Caco-2 (cell line): ENCODE measurements at places on chromosomes 6 and 20.

DNA sequence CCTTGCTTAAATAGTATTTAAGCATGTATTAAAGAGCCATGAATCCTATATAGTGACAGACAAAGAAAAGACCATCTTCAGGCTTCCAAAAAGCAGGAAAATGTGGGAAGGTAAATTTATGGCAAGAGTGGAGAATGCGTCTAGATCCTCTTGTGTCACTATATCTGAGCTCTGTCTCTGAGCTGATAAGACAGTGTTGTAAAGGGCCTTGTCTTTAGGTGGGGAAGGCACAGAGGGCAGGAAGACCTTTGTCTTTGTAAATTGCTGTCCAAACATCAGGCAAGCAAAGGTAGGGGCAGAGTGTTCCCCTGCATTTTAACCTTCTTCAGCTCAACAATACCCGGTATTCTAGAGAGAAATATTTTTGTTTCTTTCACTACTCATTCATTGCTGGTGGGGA lies 33.9 kb upstream of the MBOAT1 start:
- no peak for DNase-seq
- no peaks in the 10 kb centered on the region for H3K36me3 ChIP-seq
- H3K27ac ChIP-seq: no peak overlapping the region

DNA sequence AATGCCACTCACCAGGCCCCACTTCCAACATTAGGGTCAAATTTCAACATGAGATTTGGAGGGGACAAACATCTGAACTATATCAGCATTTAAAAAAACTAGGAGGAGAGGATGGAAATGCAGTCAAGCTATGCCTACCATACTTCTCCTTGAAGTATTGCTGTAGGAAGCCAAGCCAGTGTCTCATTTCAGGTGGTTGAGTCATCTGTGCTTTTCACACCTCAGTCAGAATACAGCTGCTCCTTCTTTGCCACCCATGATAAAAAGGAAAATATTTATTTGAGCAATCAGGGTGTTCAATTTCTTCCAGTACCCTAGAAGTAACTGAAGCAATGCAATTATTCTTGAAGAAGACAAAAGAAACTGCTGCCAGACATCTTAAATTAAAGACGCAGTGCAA lies 47.0 kb upstream of the EEF1E1 start:
- H3K27me3 ChIP-seq: no peaks in the 10 kb centered on the region
- no peaks in the 10 kb centered on the region for H3K36me3 ChIP-seq
- H3K4me1 ChIP-seq: peaks cover 4% of the 10 kb centered on the region
- no peak overlapping the region for H3K4me3 ChIP-seq

- no peaks in the 10 kb centered on the region for H3K36me3 ChIP-seq
- H3K27me3 ChIP-seq: no peaks in the 10 kb centered on the region; the same call in none of the 2 replicates
- H3K27ac ChIP-seq: no peak overlapping the region
- no peaks in the 10 kb centered on the region for H3K4me1 ChIP-seq
These were observed 386.9 kb downstream of the CDH4 start for GRCh38 chr20:61638802-61639585.

DNA sequence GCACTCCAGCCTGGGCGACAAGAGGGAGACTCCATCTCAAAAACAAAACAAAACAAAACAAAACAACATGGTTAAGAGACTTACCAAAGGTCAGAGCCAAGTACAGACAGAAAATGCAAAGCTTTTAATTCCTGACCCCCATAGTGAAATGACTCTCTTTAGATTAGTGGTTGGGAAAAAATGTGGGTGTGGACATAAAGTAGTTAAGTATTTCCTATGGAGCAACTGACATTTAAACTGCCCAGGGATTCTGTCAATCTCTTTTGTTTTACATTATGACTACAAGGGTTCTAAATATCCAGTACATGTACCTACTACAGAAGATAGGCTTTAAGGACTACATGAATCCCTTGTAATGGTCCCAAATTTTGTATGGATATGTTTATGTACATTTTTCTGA lies 75.1 kb downstream of the IRAK1BP1 start:
- no peak overlapping the region for H3K27ac ChIP-seq
- DNase-seq: no peak
- no peak overlapping the region for H3K4me3 ChIP-seq
- no peaks in the 10 kb centered on the region for H3K4me1 ChIP-seq

- no peak for DNase-seq
- no peak overlapping the region for H3K4me3 ChIP-seq
- H3K27me3 ChIP-seq: no peaks in the 10 kb centered on the region
- peaks cover 10% of the 10 kb centered on the region for H3K4me1 ChIP-seq
- no peak overlapping the region for H3K27ac ChIP-seq
These were observed 52.4 kb upstream of the EDN3 start for GRCh38 chr20:59247731-59248684.

DNA sequence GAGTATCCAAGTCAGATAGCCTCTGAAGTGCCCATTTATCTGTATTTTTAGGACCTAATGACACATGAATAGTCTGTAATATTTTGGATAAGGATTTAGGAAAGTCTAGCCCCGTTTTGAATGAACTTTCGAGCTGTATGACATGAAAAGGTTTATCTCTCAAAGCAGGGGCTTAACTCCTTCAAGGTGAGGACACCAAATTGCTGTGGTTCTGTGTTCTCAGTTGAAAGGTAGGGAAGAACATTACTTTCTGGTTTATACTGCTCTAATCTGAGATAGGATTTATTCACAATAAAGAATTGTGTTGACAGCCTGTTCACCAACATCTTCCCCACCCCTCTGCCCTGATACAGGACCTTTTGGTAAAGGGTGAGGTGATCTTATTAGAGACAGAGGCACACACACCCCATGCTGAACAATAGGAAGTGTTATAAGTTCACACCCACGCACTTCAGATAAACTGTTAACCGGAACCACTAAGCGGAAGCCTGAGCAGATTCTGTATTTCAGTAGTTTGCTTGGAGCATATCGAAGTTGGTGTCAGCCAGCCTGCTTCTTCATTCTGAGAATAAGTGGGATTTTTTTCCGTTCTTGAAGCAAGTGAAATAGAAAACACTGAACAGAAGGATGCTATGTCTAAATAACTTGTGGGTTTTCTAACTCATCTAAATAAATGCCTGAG lies 223.3 kb downstream of the TMEM242 start:
- DNase-seq: no peak
- H3K27me3 ChIP-seq: no peaks in the 10 kb centered on the region
- peaks cover 17% of the 10 kb centered on the region for H3K4me1 ChIP-seq
- no peak overlapping the region for H3K27ac ChIP-seq

- H3K36me3 ChIP-seq: no peaks in the 10 kb centered on the region
- H3K27ac ChIP-seq: no peak overlapping the region
- peaks cover 16% of the 10 kb centered on the region for H3K4me1 ChIP-seq
- H3K27me3 ChIP-seq: peaks cover 4% of the 10 kb centered on the region
- DNase-seq: no peak
These were observed 7.9 kb upstream of the HLA-E start for GRCh38 chr6:30481211-30481964.

DNA sequence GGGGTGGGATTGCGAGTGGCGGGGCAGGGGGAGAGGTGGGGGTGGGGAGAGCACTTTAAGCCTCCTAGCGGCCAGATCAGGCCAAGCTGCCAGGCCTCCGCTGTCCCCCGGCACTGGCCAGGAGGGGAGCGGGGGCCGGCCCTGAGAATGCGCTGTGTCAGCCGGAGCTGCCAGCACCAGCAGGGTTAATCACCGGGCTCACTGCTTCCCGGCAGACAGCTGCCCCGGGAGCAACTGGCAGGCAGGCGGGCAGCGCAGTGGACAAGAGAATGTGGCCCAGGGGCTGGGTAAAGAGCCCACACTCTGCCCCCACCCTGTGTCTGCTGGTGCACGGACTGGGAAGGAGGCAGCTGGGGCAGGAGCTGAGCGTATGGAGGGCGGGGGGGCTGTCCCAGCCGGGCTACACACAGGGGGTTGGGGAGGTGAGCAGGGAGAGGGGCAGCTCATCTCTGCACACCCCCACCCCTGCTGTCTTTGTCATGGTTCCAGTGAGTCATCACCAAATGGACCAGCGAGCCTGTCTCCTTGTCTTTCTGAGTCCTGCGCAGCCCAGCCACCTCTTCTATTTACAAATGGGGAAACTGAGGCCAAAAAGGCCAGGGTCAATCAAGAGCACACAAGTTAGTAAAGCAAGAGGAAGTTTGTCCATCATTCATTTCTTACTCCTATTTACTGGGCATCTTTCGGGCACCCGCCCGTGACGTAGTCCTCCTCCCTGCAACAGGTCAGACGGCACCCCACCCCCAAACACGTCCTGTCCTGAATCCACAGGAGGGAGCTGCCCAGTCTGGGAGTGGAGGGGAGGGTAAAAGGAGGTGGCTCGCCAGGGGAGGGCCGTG lies 2.1 kb upstream of the LAMA5 start:
- no peaks in the 10 kb centered on the region for H3K27me3 ChIP-seq
- H3K4me1 ChIP-seq: peaks cover 55% of the 10 kb centered on the region
- peak overlapping the region; percentile 90 for H3K27ac ChIP-seq
- DNase-seq: no peak

- no peak overlapping the region for H3K4me3 ChIP-seq
- no peaks in the 10 kb centered on the region for H3K4me1 ChIP-seq
- no peaks in the 10 kb centered on the region for H3K36me3 ChIP-seq
- DNase-seq: no peak
These were observed 89.0 kb upstream of the KCNK16 start for GRCh38 chr6:39411465-39411864.

DNA sequence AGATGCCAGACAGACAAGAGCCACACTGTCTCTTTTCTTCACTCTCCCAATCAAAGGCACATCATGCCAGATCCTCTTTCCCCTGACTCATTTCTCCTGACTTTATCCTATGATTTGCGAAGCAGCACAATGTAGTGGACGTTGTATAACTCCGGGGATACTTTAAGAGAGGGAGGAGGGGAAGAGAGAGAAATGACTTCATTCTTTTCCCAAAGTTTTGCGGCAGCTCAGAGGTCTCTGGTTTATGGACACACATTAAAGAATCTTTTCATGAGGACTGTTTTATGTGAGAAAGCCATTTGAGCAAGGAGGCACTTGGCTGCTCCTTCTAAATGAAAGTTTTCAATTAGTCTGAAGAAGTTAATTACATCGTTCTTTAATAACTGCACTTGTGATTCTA lies 75.1 kb upstream of the MC3R start:
- no peaks in the 10 kb centered on the region for H3K4me1 ChIP-seq
- H3K36me3 ChIP-seq: no peaks in the 10 kb centered on the region
- no peak overlapping the region for H3K4me3 ChIP-seq
- H3K27me3 ChIP-seq: 0 out of 2 replicates have a peak, but pooled peaks cover 2% of the 10 kb centered on the region
- no peak overlapping the region for H3K27ac ChIP-seq

- H3K27me3 ChIP-seq: no peaks in the 10 kb centered on the region
- DNase-seq: no peak
- H3K27ac ChIP-seq: peak overlapping the region; percentile 95
- peaks cover 6% of the 10 kb centered on the region; the same call in 1 of the 2 replicates for H3K4me1 ChIP-seq
- no peaks in the 10 kb centered on the region for H3K36me3 ChIP-seq
These were observed 1.4 kb downstream of the STK38 start for GRCh38 chr6:36545767-36546307.

DNA sequence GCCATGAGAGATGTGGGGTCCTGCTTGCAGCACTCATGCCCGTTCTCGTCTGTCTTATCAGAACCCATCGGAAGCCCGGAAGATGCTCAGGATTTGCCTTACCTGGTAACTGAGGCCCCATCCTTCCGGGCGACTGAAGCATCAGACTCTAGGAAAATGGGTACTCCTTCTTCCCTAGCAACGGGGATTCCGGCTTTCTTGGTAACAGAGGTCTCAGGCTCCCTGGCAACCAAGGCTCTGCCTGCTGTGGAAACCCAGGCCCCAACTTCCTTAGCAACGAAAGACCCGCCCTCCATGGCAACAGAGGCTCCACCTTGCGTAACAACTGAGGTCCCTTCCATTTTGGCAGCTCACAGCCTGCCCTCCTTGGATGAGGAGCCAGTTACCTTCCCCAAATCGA lies 8.3 kb downstream of the PI16 start:
- no peaks in the 10 kb centered on the region for H3K27me3 ChIP-seq
- DNase-seq: peak; percentile 59
- 0 out of 2 replicates have a peak, but pooled peaks cover 4% of the 10 kb centered on the region for H3K4me1 ChIP-seq
- H3K27ac ChIP-seq: no peak overlapping the region
- no peak overlapping the region for H3K4me3 ChIP-seq

GRCh38 chr6:35754452-35755277 lies 17.8 kb downstream of the ARMC12 start:
- no peaks in the 10 kb centered on the region for H3K4me1 ChIP-seq
- no peak overlapping the region for H3K4me3 ChIP-seq
- no peaks in the 10 kb centered on the region for H3K27me3 ChIP-seq

GRCh38 chr6:34476447-34476846 lies 10.6 kb downstream of the PACSIN1 start:
- H3K4me1 ChIP-seq: no peaks in the 10 kb centered on the region
- no peaks in the 10 kb centered on the region for H3K27me3 ChIP-seq
- H3K27ac ChIP-seq: no peak overlapping the region
- H3K36me3 ChIP-seq: no peaks in the 10 kb centered on the region
- DNase-seq: no peak

DNA sequence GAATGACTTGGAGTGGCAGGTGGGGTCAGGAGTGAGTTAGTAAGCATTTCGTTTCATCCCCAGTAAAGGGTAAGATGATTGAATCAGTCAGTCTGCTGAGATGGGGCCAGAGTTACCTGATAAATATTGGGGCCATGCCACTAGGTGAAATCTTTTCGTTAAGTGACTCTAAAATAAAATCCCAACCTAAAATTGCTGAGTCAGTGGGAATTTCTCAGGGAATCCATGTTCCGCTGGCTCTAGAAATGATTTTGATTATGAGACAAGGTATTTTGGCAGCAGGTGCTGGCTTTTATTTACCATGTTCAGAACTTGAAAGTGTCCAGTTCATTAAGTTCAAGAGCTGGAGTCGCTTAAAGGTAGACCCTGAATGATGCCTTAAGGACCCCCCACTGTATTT lies 125.4 kb downstream of the GMPR start:
- H3K4me1 ChIP-seq: no peaks in the 10 kb centered on the region
- H3K27me3 ChIP-seq: no peaks in the 10 kb centered on the region; the same call in 1 of the 2 replicates
- no peak overlapping the region for H3K27ac ChIP-seq
- no peaks in the 10 kb centered on the region for H3K36me3 ChIP-seq
- no peak for DNase-seq

- H3K4me1 ChIP-seq: no peaks in the 10 kb centered on the region
These were observed 4.4 kb downstream of the ENPP4 start for GRCh38 chr6:46134216-46134615.

DNA sequence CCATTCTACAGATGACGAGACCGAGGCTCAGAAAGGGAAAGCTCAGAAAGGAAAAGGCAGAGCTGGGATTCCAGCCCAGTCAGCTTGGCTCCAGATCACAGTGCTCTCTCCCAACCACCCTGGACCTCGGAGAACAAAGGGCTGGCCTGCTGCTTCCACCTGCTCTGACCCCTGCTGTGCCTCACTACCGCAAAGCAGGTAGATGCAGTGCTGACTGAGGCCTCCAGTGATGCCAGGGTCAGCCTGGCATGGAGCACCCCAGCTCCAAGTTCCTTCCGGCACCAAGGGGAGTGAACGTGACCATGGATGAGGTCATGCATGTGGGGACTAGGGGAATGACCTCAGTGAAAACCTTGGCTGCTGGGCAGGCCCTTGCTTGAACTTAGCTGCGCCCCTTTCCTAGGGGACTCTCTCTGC lies 20.7 kb upstream of the TLDC2 start:
- no peak for DNase-seq
- no peak overlapping the region for H3K27ac ChIP-seq

DNA sequence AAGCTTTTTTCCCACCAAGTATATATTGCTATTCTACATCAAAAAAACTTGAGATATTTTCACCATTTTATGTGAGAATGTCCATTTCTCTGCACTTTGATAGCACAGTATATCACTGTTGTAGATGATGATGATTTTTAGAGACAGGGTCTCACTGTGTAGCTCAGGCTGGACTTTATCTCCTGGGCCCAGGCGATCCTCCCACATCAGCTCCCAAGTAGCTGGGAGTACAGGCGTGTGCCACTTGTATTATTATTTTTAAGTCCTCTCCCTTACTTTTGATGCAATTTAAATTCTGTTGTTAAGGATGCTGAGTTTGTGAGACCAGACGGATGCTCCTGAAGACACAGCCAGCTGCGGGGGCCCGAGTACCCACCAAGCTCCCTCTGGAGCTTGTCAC lies 326.8 kb downstream of the QKI start:
- no peaks in the 10 kb centered on the region for H3K36me3 ChIP-seq
- peaks cover 8% of the 10 kb centered on the region for H3K4me1 ChIP-seq
- H3K4me3 ChIP-seq: no peak overlapping the region
- no peak overlapping the region for H3K27ac ChIP-seq
